Esophagus squamous epithelium (tissue), 5 donors: ENCODE measurements at places on chromosomes 3 and 15. TPM values are rescaled to one million over a fixed set of nuclear protein-coding genes. Genes with fewer than 3 reads are reported as not detected.

Gene FSIP1
- 0.91 TPM for total RNA-seq

DNA sequence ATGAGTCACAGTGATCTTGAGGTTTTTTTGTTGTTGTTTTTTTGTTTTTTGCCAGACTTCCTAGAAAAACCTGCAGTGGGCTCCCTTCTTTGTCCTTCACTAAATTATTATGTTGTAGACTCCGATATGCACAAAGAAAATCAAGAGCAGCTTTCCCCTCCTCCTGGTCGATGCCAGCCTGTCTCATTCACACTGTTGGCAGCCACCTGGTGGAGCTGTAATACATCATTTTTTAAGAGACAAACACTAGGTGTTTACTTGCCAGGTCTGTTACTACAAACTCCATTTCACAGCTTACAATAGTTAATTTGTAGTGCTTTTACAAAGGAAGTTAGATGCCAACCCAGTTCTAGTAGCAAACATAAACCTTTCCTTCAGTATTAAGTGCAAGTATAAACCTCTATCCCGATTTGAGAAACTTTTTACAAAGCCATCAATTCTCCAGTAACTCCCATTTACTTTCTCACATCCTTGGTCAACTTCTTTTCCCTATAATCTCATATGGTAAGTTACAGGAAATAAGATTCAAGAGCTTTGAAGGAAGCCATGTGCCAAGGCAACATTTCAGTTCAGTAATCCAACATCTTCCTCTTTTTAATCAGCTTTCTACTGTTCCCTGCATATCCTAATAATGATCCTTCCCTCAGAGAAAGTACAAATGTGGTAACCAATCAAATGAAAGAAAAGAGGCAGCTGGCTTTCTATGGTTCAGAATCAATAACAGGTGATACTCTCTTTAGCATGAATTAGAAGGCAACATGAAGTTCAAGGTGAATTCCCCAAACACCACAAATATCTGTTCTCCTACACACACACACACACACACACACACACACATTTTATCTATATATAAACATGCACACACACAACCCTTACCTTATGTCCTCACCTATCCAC, 14.0 kb downstream of the AAGAB start:
- DNase-seq: no peak
- peaks cover 18% of the 10 kb centered on the region for H3K4me1 ChIP-seq
- H3K4me3 ChIP-seq: no peak overlapping the region

DNA sequence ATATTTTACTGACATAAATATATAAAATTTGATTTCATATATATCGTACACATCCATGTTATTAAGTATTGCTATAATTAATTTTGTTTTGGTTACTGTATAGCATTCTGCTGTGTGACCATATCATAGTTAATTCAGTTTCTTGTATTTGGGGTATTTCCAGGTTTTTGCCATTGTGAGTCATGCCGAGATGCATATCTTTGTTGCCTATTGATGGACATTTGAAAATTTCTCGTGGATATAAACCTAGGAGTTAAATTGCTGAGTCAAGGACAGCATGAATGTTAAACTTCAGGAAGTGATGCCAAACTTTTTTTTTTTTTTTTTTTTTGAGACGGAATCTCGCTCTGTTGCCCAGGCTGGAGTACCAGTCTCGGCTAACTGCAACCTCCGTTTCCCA, 33.7 kb upstream of the GPR171 start:
- H3K4me1 ChIP-seq: no peaks in the 10 kb centered on the region
- no peaks in the 10 kb centered on the region for H3K36me3 ChIP-seq
- H3K27me3 ChIP-seq: no peaks in the 10 kb centered on the region
- H3K4me3 ChIP-seq: no peak overlapping the region

Gene STRIT1
- total RNA-seq: not detected

DNA sequence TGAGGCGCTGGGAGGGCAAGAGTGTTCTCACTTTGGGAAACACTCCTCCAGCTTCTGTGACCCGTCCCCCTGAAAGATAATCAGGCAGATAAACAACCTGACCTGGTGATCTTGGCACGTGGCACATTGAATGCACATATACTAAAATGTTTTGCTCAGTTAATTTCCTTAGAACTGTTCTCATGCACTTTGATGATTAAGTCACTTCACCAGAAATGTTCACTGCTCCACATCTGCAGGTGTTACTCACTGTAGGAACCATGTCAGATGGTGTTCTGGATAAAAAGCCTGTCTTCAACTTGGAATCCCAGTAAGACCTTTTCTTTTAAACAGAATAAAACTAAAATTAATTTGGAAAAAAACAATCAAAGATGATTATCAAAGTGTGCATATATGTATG, 24.6 kb upstream of the NIPA2 start:
- H3K27ac ChIP-seq: no peak overlapping the region
- no peaks in the 10 kb centered on the region for H3K36me3 ChIP-seq
- H3K4me3 ChIP-seq: no peak overlapping the region
- no peaks in the 10 kb centered on the region for H3K4me1 ChIP-seq
- H3K27me3 ChIP-seq: no peaks in the 10 kb centered on the region

DNA sequence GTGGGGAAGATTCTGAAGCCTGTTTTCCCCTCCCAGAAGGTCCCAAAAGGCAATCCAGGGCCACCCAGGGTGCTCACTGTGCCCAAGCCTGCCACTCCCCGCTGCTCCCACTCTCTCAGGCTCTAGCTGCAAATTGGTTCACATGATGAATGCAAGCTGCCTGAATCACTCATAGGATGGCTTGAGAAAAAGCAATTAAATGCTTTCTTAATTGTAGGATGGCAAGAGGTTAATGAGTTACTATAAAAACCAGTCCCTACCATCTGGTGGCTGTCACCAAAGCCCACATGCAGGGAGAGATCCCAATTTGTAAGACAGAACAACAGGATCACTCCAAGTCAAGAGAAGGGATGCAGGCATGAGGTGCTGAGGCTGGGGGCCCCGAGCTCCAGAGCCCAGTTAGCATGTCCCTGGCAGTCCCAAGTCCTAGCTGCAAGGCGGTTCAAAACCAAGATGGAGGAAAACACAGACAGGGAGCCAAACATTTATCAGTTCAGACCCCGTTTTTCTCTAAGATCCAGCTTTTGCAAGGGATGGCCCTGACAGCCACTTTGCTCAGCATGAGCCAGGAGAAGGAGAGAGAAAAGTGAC, 207.1 kb downstream of the UACA start:
- DNase-seq: no peak
- H3K27me3 ChIP-seq: peaks cover 55% of the 10 kb centered on the region
- no peak overlapping the region for H3K27ac ChIP-seq
- H3K4me1 ChIP-seq: no peaks in the 10 kb centered on the region

GRCh38 chr15:100252359-100252758, 89.4 kb downstream of the ADAMTS17 start:
- H3K27me3 ChIP-seq: no peaks in the 10 kb centered on the region
- H3K4me1 ChIP-seq: no peaks in the 10 kb centered on the region
- H3K36me3 ChIP-seq: peaks cover 12% of the 10 kb centered on the region

- no peaks in the 10 kb centered on the region for H3K4me1 ChIP-seq
- H3K36me3 ChIP-seq: no peaks in the 10 kb centered on the region
- DNase-seq: no peak
- H3K27me3 ChIP-seq: no peaks in the 10 kb centered on the region
Measured at GRCh38 chr3:169303660-169304059, 359.9 kb downstream of the MECOM start.

- no peak overlapping the region for H3K4me3 ChIP-seq
- H3K27ac ChIP-seq: no peak overlapping the region
- H3K36me3 ChIP-seq: no peaks in the 10 kb centered on the region
- no peaks in the 10 kb centered on the region for H3K4me1 ChIP-seq
- no peaks in the 10 kb centered on the region for H3K27me3 ChIP-seq
Measured at GRCh38 chr3:189712906-189713483, 81.8 kb downstream of the TP63 start.

GRCh38 chr3:32757618-32758374, 60.0 kb upstream of the TRIM71 start:
- H3K27ac ChIP-seq: no peak overlapping the region
- H3K27me3 ChIP-seq: no peaks in the 10 kb centered on the region
- DNase-seq: no peak
- H3K36me3 ChIP-seq: peaks cover 44% of the 10 kb centered on the region
- H3K4me3 ChIP-seq: no peak overlapping the region
